ENCODE measurements at places on chromosomes 6 and 20.

GRCh38 chr6:139490482-139490881 lies 116.0 kb upstream of the CITED2 start:
- peak; percentile 41 for DNase-seq

GRCh38 chr20:14334306-14334930 lies 3.0 kb downstream of the FLRT3 start:
- DNase-seq: peak; percentile 60

GRCh38 chr6:144781836-144782235 lies 496.7 kb downstream of the UTRN start:
- no peak for DNase-seq

- DNase-seq: no peak
These were observed 112.0 kb upstream of the CDYL start for GRCh38 chr6:4664117-4664626.

GRCh38 chr6:165615636-165616035 lies 47.4 kb downstream of the PDE10A start:
- DNase-seq: no peak

DNA sequence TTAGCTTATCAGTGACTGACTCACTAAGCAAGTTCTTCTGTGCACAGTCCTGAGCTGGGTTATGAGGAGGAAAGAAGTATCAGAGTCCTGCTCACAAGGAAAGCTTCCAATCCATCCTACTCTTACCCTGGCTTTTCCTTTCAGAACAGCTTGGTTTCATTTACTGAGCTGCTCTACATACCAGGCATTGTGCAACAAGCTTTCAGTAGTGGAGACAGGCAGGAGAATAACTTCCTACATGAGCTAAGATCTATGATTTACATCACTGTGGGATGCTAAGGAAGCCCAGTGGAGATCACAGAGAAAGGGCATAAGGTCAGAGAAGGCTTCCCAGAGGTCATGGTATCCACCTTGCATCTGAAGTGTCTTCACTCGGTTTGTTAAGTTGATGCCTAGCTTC lies 144.5 kb downstream of the MAP3K7 start:
- no peak for DNase-seq

GRCh38 chr20:9506280-9506821 lies 8.0 kb upstream of the LAMP5 start:
- DNase-seq: peak; percentile 81

- DNase-seq: no peak
These were observed 440.4 kb downstream of the BTBD3 start for GRCh38 chr20:12358006-12358654.

All from upper lobe of left lung (tissue), 6 donors.